Activated CD4-positive, CD25-positive, alpha-beta regulatory T cell (primary cell): ENCODE measurements at places on chromosomes 11 and 22.

- DNase-seq: no peak
Observed at GRCh38 chr11:116030697-116031331, 526.6 kb upstream of the CADM1 start.

DNA sequence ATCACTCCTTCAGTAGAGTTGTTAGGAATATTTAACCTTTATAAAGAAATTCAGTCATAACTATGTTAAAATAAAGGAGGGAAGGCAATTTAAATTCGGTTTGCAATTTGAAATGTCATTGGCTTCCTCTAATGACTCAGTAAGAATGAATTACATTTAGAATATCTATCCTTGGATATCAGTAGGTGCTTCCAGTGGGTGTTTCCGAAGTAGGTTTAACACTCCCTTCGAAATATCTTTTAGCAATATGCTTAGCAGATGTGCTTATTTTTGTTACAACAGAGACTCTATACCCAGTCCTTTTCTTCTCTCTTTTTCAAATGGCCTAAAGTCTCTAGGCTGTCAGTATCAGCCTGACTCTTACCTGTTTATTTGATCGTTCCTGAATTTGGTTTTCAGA is 103.7 kb upstream of the RASSF10 start:
- DNase-seq: no peak

- DNase-seq: no peak
Observed at GRCh38 chr11:58933661-58934060, 5.6 kb upstream of the GLYATL1 start.

DNA sequence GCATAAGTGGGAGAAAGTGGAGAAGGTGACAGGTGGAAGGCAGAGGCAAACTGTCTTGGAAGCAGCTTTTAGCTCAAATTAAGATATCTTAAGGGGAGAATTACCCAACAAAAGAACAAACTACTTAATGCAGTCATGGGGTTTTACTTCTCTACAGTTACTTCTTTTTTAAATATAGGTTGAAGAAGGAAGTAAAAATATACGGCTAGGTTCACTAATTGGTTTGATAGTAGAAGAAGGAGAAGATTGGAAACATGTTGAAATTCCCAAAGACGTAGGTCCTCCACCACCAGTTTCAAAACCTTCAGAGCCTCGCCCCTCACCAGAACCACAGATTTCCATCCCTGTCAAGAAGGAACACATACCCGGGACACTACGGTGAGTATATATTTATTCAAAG is 40.8 kb downstream of the PDHX start:
- no peak for DNase-seq

DNA sequence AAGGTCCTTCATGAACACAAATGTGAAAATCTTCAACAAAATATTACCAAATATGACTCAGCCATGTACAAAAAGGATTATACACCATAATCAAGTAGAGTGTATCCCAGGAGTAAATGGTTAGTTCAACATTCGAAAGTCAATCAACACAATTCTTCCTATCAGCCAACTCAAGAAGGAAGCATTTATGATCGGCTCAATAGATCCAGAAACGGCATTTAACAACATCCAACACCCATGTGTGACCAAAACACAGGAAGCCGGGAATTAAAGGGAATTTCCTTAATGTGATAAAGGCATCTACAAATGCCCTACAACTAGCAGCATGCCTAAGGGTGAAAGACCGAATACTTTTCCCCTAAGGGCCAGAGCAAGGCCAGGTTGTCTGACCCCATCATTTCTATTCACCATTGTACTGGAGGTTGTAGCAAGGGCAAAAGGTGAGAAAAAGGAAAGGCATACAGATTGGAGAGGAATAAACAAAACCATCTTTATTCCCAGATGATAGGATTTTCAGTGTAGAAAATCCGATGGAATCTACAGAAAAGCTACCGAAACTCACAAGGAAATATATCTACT is 69.9 kb upstream of the CLDN5 start:
- DNase-seq: no peak

DNA sequence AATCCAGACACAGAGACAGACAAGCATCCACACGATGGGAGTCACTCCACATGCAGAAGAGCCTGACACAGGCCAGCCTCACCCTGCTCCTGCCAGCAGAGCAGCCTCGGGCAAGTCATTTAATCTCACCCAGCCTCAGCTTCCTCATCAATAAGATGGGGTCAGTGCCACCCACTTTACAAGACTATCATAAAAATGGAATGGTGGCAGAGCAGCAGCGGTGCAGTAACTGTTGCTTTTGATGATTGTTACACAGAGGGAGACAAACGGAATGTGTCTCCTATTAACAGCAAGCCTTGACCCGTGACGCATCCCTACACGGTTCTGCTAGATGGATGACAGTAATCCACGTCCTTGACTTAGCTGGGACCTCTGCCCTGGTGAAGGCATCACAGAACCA is 26.0 kb upstream of the ARFGAP3 start:
- DNase-seq: no peak

DNA sequence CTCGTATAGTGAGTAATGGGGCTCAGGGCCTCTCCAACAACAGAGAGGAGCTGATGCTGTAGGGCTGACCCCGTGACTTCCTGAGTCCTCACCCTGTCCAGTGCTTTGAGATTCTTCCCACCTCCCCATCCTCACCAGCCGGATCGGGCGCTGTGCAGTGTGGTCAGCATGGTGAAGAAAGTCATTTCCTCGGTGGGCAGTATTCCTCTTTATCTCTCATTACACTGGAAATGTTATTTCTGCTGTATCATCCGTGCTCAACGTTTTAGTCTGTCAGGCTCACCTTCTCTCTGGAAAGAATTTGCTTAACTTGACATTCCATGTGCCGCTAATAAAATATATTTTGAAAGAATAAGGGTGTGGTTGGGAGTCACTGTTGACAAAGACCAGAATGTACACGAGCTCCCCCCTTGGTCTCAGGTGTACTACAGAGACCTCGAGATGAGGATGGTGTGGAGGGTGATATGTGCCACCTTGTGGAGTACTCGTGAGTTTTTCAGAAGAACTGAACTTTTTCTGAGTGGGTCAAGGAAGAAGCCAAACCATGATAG is 25.7 kb upstream of the SCGB1A1 start:
- no peak for DNase-seq

GRCh38 chr11:60326955-60327354 is at the start of gene MS4A6E:
TSS of gene MS4A6E (plus strand) at chr11:60327255. CDS start at chr11:60334896, 7,641 bp downstream.
- DNase-seq: no peak

GRCh38 chr11:16393340-16393739 is 37.0 kb upstream of the SOX6 start:
- no peak for DNase-seq

GRCh38 chr22:20456064-20456721 is 18.6 kb upstream of the SCARF2 start:
- DNase-seq: peak; percentile 49

DNA sequence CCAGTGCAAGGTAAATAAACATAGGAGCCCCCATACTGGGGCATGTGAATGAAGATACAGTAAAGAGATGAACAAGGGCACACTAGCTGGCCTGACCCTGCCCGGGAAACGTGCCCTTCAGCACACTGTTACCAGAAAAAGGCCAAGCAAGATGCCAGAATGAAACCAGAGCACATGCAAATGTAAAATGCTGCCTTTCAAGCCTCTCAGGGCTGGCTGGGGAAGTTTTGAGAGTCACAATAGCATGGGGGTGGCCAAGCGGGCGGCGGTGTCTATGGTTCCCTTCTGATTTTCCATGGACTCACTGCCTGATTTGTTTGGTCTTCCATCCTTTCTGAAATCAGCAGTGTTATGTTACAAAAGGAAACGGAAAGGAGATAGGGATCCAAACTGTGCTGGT is 18.9 kb upstream of the SUSD2 start:
- DNase-seq: no peak

- DNase-seq: no peak
Observed at GRCh38 chr11:96278039-96278897, 64.7 kb downstream of the MAML2 start.

DNA sequence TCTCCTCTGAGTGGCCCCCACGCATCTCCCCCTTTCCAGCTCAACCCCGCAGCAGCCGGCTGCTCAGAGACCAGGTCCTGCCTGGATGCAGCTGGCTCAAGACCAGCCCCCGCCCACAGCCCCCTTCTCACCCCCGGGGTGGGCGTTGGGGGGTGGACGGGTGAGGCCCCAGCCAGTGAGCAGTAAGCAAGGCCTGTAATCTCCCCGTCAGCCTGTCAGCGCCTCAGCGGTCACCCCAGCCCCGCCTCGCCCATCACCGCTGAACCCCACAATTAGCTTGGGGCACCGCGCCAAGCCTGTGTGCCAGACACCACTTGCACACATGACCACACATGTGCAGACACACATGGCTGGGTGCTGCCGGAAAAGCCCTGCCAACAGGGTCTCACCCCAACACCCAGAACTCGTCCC is 5.9 kb downstream of the PLXNB2 start:
- no peak for DNase-seq

GRCh38 chr11:32331792-32332191 is 103.5 kb downstream of the WT1 start:
- no peak for DNase-seq

- DNase-seq: no peak
Observed at GRCh38 chr11:31798554-31799434, 12.3 kb downstream of the PAX6 start.

DNA sequence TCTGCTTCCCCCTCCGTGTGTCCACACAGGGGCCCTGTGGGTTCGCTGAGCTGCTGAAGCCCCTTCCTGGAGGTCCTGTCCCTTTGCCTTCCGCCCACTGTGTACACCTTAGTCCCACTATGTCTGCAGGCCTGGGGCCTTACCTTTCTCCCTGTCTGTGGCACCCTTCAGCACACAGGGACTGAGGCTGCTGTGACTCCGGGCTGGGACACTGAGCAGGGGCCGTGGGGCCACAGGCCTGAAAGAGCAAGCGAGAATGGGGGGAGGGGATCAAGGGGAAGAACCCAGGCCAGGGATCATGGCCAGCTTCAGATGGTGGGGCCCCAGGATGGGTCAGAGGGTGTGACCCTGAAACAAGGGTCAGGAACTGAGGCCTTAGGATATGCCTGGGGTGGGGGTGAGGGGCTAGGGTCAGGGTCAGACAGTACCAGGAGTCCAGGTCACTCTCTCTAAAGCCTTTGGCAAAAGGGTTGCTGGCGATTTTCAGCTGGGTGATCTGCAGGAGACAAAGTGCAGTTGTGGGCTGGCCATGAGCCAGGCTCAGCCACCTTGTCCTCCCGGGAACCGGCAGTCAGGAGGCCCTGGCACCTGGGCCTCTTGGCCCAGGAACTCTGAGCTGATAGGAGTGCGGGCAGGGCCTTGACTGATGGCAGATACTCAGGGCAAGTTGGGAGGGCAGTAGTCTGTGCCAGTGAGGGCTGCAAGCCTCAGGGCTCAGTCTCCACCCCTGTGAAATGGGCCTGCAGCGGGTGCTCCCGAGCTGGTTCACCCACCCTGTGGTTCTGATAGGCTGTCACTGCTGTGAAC is 2.6 kb upstream of the NUDT8 start:
- DNase-seq: no peak

DNA sequence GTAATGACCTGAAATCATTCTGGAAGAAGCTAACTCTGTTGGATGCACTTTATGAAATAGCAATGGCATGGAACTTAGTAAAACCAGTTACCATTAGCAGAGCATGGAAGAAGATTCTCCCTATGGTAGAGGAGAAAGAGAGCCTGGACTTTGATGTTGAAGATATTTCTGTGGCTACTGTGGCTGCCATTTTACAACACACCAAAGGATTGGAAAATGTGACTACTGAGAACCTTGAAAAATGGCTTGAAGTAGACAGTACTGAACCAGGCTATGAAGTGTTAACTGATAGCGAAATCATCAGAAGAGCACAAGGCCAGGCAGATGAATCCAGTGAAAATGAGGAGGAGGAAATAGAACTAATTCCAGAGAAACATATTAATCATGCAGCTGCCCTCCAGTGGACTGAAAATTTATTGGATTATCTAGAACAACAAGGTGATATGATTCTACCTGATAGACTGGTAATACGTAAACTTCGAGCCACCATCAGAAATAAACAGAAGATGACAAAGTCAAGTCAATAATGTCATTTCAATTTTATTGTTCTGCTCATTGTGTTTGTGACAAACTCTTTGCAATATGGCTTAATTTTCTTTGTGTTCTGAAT is 2.0 kb downstream of the JRKL start:
- DNase-seq: no peak

- DNase-seq: no peak
Observed at GRCh38 chr22:46224044-46224897, 25.8 kb downstream of the CDPF1 start.

DNA sequence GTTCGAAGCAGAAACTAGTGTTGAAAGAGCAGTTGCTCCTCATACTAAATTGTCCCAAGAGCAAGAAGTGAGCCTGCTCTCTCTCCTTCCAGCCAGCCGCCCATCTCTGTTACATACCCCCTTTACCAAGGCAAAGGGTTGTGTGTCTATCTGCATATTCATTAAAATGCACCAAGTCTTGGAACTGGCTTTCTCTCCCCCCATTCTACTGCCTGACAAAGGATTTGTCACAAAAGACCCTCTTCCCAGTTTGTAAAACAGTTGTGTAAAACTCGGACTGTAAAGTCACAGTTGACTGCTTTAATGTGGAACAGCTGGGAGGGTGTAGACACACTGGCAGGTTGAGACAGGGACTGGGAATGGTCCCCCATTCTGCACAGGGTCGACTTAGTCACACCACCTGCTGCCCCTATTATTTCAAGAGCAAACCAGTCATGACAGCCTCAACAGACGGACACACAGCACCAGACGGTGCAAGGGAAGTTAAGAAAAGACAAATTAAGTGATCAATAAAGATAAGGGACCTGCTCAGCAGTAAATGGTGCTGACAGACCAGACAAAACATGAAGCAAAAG is 60.0 kb upstream of the HTATIP2 start:
- no peak for DNase-seq

GRCh38 chr22:25402160-25402500 is 162.3 kb upstream of the GRK3 start:
- DNase-seq: no peak

GRCh38 chr11:79375818-79376550 is 64.8 kb downstream of the TENM4 start:
- DNase-seq: no peak

DNA sequence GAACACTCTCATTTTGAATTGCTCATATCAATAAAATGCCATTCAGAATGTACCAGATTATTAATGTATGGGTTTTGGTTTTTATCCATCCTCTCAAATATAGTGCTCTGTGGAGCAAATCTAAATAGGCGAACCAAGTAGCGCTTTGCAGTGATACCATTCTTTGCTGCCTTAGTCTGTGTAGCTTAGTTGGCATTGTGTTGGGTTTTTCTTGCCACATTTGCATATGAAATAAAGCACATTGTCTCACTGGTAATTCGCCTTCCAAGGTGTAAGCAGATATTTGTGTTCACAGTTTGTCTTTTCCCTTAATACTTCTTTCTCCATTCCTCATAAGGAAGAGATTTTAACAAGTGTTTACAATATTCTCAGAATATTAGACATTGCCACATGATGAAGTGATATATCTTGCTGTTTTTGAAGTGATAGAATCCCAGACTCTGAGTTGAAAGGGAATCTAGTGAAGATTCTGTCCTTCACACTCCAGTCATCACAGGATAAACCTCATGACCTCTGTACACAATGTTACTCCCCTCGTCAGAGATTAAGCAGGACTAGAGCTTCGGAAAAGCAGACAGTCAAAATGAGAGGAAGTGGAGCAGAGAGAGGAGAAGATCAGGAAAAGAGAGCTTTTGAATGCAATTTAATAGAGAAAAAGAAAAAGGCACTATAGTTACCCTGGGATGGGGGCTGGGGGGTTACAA is 16.5 kb downstream of the C11orf91 start:
- no peak for DNase-seq

GRCh38 chr11:6397156-6397555 is 6.9 kb downstream of the SMPD1 start:
- no peak for DNase-seq
